Large intestine (tissue), 12 donors: ENCODE measurements at places on chromosomes 16 and 17. TPM values are rescaled to one million over a fixed set of nuclear protein-coding genes. Genes with fewer than 3 reads are reported as not detected.

ASPA gene
- polyA plus RNA-seq = 0.96 TPM

PABPN1L gene
- polyA plus RNA-seq = 0.12 TPM

ATP2C2 gene
- polyA plus RNA-seq = 17.4 TPM

DNA sequence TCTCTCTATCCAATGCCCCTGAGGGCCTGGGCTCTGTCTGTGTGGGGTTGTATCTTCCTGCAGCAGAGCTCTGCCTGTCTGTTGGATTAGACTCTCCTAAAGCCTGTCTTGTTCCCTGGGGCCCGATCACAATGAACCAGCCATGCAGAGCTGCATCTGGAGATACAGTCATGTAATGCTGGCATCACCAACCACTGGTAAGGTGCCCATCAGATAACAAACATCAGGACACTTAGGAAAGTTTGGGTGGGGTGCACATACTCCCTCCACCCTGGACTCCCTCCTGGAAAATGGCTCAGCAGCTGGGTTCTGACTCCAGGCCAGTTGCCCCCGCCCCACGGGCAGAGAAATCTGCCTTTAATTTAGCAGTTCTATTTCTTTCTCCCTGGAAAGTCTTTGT is 61.3 kb upstream of the BRD7 start:
- DNase-seq = no peak

DNA sequence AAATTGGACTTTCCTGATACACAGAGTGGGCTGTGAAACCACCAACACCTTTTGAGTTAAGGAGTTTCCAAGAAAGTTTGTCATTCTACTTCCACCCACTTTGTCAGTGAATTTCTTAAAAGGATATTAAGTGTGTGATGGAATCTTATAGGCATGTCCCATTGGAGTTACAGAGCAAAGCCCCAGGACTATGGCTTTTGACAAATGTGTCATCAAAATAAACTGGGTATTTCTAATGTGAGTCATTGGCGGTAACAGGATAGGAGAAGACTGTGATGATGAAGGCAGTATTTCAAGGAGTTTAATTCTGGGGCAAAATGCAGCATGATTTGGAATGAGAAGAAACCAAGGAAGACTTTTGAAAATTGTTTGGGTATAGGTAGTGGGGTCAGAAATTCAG is 1013.8 kb upstream of the EEF2KMT start:
- DNase-seq = no peak

- no peak for DNase-seq
Measured at GRCh38 chr16:2297506-2297860, 29.6 kb upstream of the RNPS1 start.

GRCh38 chr16:17396762-17397498 is 73.8 kb downstream of the XYLT1 start:
- peak; percentile 67 for DNase-seq

DNA sequence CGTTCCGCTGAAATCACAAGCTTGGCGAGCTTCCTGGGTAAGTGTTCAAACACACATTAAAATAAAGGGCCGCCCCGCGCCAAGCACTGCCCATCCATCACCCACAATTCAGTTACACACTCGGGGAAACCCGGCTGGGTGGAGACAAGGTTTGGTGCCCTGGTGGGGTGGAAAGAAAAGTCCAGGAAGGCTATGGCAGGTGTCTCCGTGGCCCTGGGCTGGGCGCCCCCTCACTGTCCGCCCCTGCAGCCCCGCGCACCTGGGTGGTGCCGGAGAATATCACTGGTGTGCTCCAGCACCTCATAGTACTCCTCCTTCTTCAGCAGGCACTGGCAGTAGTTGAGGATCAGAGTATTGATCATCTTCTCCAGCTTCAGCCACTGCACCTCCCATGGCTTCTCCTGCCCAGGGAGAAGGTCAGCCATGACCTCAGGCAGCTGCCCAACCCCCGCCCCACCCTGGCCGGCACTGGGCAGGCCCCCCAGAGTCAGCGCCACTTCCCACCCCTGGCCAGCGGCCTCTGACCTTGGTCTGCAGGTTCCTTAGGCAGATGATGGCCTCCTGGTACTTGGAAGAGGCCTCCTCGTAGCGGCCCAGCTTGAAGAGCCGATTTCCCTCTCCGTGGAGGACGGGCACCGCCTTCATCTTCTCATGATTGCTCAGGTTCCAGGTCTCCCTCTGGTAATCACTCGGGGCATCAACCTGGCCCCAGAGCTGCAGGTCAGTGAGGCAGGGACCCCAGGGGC is 8.4 kb downstream of the AIPL1 start:
- DNase-seq = no peak

DNA sequence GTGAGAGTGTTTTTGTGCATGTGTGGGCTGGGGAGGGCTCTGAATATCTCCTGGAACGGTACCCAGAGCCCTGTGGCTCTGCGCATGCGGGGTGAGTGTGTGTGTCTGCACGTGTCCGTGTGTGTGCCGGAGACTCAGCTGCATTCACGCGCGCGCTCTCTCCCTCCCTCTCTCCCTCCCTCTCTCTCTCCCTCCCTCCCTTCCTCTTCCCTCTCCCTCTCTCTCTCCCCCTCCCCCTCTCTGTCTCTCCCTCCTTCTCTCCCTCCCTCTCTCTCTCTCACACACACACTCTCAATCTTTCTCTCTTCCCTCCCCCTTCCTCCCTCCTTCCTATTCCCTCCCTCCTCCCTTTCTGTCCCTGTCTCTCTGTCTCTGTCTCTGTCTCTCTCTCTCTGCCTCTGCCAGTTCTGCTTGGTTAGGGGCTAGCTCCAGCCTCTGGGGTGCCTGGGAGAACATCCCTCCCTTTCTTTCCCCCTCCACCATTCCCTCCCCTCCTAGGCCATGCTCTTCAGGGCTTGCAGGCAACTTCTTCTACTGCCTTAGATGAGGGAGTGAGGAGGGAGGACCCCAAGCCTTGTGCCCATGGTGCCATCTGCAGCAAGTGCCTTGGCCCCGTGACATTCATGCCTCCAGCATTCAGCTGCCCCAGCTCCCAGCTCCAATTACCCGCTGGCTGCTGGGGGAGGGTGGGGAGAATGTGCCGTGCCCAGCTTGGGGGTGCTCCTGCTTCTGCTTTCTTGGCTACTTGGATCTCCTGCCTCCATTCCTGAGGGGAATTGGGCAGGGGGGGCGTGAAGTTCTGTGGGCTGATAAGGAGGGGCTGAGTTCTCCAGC is 6.4 kb downstream of the THRA start:
- peak; percentile 90 for DNase-seq

GRCh38 chr16:56616608-56617211 is 8.3 kb downstream of the MT2A start:
- no peak for DNase-seq

DNA sequence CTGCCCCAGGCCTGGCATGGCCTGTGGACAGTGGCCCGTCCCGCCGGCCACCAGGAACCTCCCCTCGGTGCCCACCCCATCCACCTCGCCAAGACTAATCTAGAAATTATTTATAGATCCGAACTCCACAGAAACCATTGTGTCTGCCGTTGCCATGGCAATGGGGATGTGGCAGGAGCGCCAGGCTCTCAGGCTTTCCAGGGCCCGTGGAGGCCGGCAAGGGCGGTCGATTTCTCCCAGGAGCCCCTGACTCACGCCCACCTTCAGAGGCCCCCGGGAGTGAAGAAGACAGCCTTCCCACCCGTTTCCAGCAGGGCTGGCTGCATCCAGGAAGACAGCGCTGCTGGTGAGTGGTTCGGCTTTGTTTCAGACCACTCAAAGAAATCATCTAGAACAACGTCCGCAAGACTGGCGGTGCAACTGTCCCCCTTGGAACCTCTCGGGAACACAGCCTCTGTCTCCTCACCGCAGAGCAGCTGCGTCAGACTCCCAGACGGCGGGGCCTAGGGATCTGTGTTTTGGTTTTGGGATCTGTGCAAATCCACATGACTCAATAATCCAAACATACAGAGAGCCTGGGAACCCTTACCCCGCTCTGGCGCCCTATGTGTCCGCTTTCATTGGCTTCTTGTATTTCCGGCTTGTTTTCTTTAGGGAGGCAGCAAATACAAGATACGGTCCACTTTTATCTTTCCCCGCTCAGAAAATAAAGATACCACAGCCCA is 48.5 kb upstream of the ZCCHC14 start:
- DNase-seq = peak; percentile 39

DNA sequence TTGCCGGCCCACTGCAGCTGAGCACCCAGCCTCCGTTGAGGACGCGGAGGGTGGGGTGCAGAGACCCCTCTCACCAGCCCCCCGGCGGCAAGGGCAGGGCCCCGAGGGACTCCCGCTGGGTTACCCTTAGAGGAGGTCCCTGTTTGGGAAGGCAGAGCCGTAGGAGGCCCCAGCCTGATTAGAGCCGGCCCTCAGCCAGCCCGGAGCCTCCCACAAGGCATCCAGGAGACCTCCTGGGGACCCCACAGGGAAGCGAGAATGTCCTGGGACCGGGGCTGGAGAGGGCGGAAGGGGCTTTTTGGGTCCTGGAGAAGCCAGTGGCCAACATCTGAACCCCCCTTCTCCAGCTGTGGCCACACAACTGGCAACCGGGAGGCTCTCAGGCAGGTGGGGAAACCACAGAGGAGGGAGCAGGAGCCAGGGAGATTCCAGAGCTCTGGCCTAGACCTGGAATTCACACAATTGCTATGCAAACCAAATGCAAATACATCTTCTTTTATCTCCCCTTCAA is 21.7 kb upstream of the SP6 start:
- no peak for DNase-seq
